Aorta (tissue), 5 donors: ENCODE measurements at places on chromosomes 3 and 15. TPM values are rescaled to one million over a fixed set of nuclear protein-coding genes. Genes with fewer than 3 reads are reported as not detected.

DNA sequence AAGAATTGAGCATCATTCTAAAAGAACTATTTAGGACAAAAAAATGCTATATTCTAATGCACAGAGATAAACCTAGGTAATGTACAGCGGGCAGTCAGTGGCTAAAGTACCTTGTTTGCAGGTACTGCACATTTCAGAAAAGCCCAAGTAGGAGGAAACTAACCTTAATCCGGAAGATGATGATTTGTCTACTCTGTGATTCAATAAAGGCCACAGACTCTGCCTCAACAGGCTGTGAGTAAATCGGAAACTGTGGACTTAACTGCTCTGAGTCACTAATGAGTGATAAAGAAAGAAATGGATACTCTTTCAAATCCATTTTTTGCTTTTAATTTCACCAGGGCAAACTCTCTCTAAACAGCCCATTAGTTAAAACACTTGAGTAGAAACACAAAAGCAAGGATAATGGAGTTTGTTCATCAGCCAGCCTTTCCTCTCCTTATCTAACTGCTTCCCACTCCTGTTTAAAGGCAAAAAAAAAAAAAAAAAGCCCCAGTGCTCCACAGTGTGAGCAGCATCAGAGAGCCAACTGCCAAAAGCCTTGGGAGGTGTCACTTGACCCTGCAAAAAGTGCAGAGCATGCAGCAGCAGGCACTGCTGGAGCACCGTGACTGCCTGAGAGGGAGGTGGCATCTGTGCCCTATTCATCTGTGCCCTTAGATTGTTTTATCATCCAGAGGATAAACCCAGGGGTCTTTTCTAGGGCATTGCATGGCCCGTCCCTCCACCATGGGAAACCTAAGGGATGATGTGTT is 187.7 kb downstream of the SATB1 start:
- H3K36me3 ChIP-seq, result no peaks in the 10 kb centered on the region
- no peak overlapping the region for H3K27ac ChIP-seq
- H3K4me3 ChIP-seq, result no peak overlapping the region
- no peak for DNase-seq
- no peaks in the 10 kb centered on the region for H3K4me1 ChIP-seq

DNA sequence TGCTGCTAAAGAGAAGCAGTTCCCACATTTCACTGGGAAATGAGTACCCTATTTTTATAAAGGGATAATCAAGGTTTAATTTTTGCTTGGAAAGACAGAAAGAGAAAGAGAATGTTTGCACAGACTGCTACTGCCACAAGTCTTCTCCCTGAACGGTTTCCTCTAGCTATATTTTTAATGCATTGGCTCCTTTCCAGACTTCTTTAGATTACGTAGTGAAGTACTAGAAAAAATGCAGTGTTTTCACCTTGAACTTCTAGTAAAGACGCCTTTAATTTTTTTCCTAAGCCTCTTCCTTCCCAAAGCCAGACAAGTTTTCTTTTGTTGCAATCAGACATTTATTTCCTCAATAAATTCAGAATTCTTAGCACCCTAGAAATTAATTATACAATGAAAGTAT is 248.3 kb upstream of the CCDC54 start:
- H3K27ac ChIP-seq, result no peak overlapping the region
- no peaks in the 10 kb centered on the region for H3K27me3 ChIP-seq
- no peak overlapping the region for H3K4me3 ChIP-seq
- H3K36me3 ChIP-seq, result no peaks in the 10 kb centered on the region
- no peaks in the 10 kb centered on the region for H3K4me1 ChIP-seq
- no peak for DNase-seq

GRCh38 chr3:68436619-68437401 is 495.5 kb downstream of the TAFA4 start:
- no peaks in the 10 kb centered on the region for H3K27me3 ChIP-seq
- no peaks in the 10 kb centered on the region for H3K4me1 ChIP-seq
- H3K36me3 ChIP-seq, result no peaks in the 10 kb centered on the region
- no peak for DNase-seq

DNA sequence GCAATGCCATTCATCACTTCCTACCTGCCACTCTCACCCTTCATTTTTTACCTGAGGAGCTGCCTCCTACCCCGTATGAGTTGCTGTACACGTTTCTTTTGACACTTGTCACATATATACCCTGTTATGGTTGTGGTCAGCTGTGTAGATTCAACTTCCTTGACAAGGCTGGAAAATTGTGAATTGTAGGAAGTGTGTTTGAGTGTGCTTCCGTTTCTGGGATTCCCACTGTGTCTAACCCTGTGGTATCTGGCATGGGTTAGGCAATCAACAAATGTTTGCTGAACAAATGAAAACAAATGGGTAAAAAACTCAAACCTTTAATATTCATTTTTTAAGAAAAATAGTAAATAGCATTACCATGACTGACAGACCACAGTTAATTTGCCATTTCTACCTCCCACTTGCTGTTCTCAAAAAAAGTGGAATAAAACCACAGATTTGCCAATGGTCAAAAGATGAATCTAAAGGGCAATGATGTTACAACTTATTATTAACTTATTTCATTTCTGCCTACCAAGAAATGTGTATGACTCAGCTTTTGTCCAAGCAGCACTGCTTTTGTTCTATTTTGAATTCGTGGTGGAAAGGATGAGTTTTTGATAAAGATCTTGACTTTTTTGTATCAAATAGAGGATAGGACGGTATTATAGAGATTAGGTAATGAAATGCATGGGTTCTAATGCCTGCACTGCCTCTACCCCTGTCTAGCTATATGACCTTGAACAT is 404.6 kb downstream of the LPP start:
- peak overlapping the region; percentile 44 for H3K27ac ChIP-seq
- H3K36me3 ChIP-seq, result peaks cover 2% of the 10 kb centered on the region
- H3K27me3 ChIP-seq, result no peaks in the 10 kb centered on the region
- no peak for DNase-seq
- H3K4me1 ChIP-seq, result peaks cover 14% of the 10 kb centered on the region

DNA sequence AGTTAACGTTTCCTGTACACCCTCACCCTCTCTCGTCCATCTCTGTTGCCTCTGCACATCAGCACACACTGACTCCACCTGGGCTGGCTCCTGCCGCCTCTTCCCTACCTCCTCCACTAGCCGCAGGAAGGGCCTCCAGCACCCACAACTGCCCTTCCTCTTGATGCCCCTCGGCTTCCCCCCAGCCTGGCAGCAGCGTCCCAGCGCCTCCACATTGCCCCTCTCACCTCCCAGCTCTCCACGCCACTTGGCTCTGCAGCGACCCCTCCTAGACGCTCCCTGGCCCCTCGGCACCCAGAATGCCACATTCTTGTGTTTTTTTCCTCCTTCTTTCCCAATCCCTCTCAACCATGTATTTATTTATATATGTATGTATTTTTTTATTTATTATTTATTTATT is 73.6 kb downstream of the ST8SIA2 start:
- H3K27me3 ChIP-seq, result no peaks in the 10 kb centered on the region
- H3K4me1 ChIP-seq, result no peaks in the 10 kb centered on the region
- DNase-seq, result peak; percentile 33
- no peaks in the 10 kb centered on the region for H3K36me3 ChIP-seq
- no peak overlapping the region for H3K4me3 ChIP-seq

DNA sequence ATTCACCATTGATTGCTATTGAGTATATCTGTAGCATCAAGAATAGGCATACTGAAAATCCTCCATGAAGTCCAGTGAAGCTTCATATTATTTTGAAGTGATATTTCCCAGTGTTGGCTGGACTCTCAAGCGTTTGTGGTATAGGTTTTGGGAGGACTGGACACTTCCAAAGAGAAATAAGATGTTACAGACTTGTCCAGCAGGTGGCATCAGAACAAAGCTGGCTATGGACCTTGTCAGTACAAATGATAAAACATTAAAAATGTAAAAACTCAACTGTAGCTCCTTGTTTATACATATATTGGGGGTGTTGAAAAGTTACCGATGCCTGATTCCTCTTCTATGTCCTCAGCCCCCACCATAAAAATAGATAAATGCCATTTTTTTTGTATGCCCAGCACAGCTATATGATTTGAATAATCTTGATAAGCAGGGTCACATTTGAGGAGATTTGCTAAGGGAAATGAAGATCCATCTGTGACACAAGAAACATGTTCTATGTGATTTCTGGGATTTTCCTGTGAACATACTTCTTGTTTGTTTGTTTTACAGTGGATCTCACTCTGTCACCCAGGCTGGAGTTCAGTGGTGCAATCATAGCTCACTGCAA is 54.5 kb upstream of the GOLGA6B start:
- H3K27me3 ChIP-seq, result no peaks in the 10 kb centered on the region
- no peak overlapping the region for H3K4me3 ChIP-seq
- H3K4me1 ChIP-seq, result no peaks in the 10 kb centered on the region
- no peak for DNase-seq
- H3K27ac ChIP-seq, result no peak overlapping the region

GRCh38 chr3:71074423-71074822 is 509.1 kb downstream of the FOXP1 start:
- peaks cover 10% of the 10 kb centered on the region for H3K4me1 ChIP-seq
- no peak for DNase-seq
- peak overlapping the region; percentile 64 for H3K27ac ChIP-seq
- H3K36me3 ChIP-seq, result no peaks in the 10 kb centered on the region

DNA sequence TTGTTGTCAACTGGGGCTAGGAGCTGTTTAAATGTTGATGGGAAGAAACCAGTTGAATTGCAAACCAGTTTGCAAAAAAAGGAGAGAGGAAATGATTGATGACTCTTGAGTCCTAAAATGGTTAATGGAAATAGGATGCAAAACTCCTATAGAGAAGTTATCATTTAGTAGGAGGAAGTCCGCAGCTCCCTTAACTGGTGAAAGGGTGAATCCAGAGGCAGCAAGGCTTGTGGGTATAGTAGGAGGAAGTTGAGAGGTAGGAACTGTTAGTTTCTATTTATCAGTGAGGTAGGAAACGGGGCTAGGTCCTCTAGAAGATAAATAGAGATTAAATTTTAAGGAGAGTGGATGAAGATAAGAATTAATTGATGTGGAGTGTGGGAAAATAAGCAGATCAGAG is 15.4 kb downstream of the IREB2 start:
- H3K4me3 ChIP-seq, result no peak overlapping the region
- H3K27ac ChIP-seq, result no peak overlapping the region
- H3K4me1 ChIP-seq, result peaks cover 11% of the 10 kb centered on the region
- H3K36me3 ChIP-seq, result no peaks in the 10 kb centered on the region

GRCh38 chr15:76368122-76368621 is 31.6 kb downstream of the ISL2 start:
- H3K36me3 ChIP-seq, result peaks cover 2% of the 10 kb centered on the region
- no peak for DNase-seq
- no peak overlapping the region for H3K4me3 ChIP-seq
- peaks cover 2% of the 10 kb centered on the region for H3K4me1 ChIP-seq
- H3K27me3 ChIP-seq, result no peaks in the 10 kb centered on the region

GRCh38 chr3:87796137-87796842 is 262.5 kb downstream of the CGGBP1 start:
- H3K27me3 ChIP-seq, result peaks cover 1% of the 10 kb centered on the region
- H3K27ac ChIP-seq, result no peak overlapping the region
- no peaks in the 10 kb centered on the region for H3K36me3 ChIP-seq
- H3K4me3 ChIP-seq, result no peak overlapping the region

DNA sequence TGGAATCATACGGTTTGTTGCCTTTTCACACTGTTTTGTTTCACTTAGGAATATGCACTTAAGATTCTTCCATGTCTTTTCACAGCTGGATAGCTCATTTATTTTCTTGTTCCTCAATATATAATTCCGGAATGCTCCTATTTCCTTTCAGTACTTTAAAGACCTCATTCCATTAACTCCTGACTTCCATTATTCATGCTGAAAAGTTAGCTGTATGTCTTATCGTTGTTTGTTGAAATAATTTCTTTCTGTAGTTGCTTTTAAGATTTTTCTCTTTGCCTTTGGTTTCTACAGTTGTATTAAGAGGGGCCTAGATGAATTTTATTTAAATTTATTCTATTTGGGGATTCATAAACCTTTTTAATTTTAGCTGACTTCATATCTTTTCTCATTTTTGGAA is 122.2 kb downstream of the ANXA2 start:
- no peaks in the 10 kb centered on the region for H3K4me1 ChIP-seq
- no peaks in the 10 kb centered on the region for H3K27me3 ChIP-seq
- no peaks in the 10 kb centered on the region for H3K36me3 ChIP-seq
- no peak for DNase-seq
- no peak overlapping the region for H3K4me3 ChIP-seq

- H3K4me1 ChIP-seq, result no peaks in the 10 kb centered on the region
- H3K36me3 ChIP-seq, result no peaks in the 10 kb centered on the region
- no peak for DNase-seq
- H3K4me3 ChIP-seq, result no peak overlapping the region
- H3K27me3 ChIP-seq, result no peaks in the 10 kb centered on the region
- H3K27ac ChIP-seq, result no peak overlapping the region
Measured at GRCh38 chr3:7854266-7854665, 647.4 kb upstream of the LMCD1 start.

DNA sequence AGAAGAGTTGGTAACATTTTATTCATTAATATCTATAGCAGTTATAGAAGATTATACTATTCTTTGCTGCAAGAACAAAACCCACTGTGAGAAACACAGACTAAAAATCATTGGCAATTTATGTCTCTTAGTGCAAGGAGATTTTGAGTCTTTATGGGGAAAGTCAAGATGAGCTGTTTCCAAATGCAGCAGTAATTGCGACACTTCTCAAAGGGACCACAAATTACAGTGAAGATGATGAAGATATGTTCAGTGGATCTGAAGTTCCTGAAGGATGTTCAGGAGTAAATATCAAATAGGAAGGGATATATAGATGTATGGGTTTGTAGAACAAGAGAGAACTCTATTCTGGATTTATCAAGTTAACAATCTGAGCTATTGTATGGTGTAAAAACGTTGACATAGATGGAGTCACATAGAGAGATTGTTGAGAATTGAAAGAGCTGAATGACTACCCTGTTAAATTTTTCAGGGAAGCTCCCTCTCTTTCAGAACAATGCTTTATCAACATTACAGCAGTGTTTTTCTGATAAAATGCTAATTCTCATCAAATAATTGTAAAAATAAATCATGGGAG is 71.8 kb downstream of the DTWD1 start:
- no peaks in the 10 kb centered on the region for H3K36me3 ChIP-seq
- DNase-seq, result no peak
- H3K4me1 ChIP-seq, result no peaks in the 10 kb centered on the region
- no peak overlapping the region for H3K27ac ChIP-seq

DNA sequence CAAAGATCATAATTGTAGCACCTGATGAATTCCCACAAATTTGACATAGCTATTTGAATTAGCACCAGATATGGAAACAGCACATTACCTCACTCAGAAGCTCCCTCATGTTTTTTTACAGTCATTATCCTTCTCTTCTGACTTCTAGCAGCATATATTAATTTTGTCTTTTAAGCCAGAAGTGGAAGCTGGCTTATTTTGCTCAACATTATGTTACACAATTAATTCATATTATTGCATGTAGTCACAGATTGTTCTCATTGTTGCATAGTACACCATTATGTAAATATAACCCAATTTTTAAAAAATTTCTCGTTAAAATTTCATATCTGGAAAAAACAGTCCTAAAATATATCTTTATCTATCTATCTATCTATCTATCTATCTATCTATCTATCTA is 762.3 kb downstream of the TUSC7 start:
- no peak overlapping the region for H3K27ac ChIP-seq
- no peak overlapping the region for H3K4me3 ChIP-seq
- no peaks in the 10 kb centered on the region for H3K36me3 ChIP-seq
- no peaks in the 10 kb centered on the region for H3K27me3 ChIP-seq
- DNase-seq, result no peak

Gene SPSB4
- polyA plus RNA-seq, result not detected

Gene TMC3
- polyA plus RNA-seq, result not detected

Gene OIP5
- 0.51 TPM for polyA plus RNA-seq

Gene FMN1
- 0.26 TPM for polyA plus RNA-seq

Gene IL12A
- 0.15 TPM for polyA plus RNA-seq

Gene CCDC54
- not detected for polyA plus RNA-seq

Gene CSTA
- polyA plus RNA-seq, result 11.4 TPM

Gene TRH
- polyA plus RNA-seq, result not detected

Gene MON1A
- 8.9 TPM for polyA plus RNA-seq
